HFFc6 (cell line): ENCODE measurements at places on chromosomes 2 and 18.

GRCh38 chr2:33019796-33020195 is 73.0 kb downstream of the LTBP1 start:
- no peak for DNase-seq

DNA sequence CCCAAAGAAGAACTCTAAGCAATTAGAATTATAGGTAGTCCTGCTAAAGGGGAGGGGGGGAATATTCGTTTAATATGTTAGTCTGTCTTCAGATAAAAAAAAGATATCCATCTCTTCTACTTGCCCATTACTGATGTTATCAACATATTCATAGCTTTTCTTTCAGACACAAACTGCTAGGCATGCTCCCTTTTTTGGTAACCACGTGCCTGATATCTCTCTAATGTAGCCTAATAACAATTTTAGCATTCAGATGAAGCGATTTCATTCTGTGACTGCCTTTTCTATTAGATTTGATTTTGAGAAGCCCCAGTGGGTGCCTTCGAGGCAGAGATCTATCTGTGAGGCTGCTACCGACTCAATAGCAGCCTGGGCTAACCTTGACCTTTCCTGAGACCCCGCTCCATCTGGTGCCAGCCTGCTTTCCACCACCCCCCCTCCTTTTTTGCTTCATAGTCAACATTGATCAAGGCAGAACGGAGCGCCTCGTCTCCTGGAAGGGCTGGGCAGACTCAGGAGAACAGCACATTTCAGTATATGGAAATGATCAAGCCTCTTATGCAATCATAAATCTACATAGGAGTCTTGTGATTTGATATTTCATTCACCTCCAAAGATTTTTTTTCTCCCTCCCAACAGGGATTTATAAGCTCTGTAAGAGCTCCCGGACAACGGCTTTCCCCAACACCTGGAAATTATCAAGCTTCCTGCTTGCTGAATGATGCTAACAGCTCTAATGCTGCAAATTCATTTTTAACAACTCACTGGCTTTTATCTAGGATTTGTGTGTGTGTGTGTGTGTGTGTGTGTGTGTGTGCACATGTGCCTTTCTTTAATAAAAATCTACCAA is 14.7 kb upstream of the BCL11A start:
- no peak for DNase-seq

DNA sequence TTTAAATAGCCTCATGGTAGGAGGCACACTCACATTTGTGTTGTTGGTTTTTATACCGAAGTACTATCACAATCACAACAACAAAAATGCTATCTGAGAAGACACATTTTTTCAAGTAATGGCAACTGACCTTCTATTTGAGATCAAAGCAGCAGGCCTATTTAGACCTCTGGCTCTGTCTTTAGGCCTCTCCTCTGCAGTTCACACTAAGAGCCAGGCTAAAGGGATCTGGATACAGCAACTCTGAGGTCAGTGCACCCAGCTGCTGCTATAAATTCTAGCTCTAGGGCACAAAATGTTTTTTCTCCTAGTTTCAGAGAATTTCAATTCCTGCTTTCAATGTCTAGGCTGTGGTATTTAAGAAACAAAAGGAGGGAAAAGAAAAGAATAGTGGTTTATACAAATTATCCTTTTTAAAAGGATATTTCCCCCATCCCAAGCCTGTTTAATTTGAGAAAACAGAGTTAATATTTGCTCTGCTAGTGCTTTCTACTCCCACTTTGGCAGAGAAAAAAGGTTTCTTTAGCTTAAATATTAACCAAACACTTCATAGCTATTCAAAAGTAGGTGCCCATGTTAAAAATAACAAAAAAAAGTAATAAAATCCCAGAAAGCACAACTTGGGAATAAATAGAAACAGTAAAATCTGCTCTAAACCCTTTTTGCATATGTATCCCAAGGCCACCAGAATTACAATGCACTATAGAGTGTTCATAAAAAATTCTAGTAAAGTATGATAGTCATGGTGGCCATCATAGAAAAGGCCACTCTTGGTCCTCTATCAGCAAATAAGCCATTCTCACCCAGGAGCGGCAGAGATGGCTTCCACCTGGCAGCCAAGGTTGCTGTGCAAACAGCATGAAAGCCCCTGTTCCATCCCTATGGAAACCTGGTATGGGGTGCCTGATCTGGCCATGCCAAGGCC is 293.6 kb upstream of the SESTD1 start:
- no peak for DNase-seq

GRCh38 chr2:70125498-70125898 is 38.2 kb downstream of the PCBP1 start:
- no peak for DNase-seq

- no peak for DNase-seq
Observed at GRCh38 chr2:96913117-96913397, 43.2 kb upstream of the SEMA4C start.

- no peak for DNase-seq
Observed at GRCh38 chr2:238397356-238397755, 29.4 kb upstream of the ASB1 start.

GRCh38 chr2:218217360-218218267 is 625 bp downstream of the ARPC2 start:
- DNase-seq, result no peak

DNA sequence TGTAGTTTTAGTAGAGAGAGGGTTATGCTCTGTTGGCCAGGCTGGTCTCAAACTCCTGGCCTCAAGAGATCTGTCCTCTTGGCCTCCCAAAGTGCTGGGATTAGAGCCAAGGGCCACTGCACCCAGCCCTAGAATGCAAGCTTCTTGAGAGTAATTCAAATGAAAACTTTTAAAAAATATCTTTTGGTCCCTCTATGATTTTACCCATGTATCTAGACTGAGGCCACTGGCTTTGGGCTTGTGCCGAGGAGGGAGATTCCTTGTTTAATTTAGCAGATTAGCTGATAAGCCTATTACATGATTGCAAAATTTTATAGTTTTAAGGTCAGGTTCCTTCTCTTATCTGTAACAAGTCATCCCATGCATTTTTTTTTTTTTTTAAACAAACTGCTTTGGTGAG is 59.5 kb upstream of the CCDC195 start:
- DNase-seq, result no peak
